ENCODE measurements at places on chromosomes 7 and 10.

GRCh38 chr7:124452186-124452585 is 313.4 kb downstream of the GPR37 start:
- DNase-seq, result no peak

DNA sequence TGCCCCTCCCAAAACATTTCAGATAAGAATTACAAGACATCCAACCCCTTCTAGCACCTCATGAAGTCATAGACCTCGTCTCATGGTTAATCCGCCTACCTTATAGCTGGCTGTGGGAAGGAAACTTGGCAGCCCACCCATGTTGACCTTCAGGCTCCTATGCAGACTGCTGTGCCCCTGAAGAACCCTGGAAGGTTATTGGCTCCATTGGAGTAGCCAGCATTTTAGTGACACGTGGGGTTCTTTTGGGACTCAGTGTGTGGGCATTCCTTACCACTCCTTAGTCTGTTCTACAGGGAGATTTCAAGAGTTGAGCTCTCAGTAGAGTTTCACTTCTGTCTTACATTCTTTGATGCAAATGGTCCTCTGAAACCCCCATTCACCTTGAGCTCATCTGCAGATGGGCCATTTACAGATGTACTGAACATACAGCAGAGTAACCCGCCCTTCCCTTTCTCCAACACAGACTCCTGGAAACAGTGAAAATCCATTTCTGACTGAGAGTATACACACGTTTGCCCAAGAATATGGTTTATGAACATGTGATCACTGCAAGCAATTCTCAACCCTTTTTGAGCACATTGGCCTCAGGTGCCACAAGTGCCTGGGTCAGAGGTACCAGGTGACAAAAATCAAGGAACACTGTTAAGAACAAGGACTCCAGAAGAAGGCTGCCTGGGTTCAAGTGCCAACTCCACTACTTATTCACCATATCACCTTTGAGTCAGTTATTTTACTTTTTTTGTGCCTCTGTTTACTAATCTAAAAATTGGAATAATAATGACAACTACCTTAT is 54.0 kb upstream of the HECW1 start:
- DNase-seq, result peak; percentile 28

DNA sequence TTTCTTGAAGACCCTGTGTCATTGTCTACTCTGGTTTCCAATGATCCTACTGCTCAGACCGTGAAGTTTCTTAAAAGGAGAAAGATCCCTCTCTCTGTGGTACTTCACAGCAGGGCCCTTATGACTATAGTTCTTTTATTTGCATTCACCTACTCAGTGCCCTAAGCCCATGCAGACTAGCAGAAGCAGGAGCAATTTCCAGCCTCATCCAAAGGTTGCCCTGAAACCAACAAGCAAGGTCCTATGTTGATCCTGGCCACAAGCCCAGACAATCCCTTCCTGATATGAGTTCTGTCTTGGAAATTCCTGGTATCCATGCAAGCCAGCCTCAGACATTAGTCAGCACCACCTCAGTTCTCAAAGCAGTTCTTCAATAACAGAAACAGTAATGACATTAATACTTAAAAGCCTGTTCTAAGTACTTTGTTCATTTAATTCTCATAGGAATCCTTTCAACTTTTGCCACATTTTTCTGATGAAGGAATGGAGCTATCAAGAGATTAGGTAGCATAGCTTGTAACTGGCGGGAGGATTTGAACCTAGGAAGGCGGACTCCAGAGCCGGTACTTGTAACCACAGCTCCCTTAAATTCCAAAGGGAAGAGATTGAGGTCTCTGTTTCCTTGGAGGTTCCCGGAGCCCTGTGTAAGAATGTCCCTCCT is 58.1 kb upstream of the ST8SIA6 start:
- peak; percentile 19 for DNase-seq

GRCh38 chr7:4766666-4767519 is 8.5 kb upstream of the AP5Z1 start:
- DNase-seq, result no peak

GRCh38 chr7:131122394-131122793 is 205.3 kb upstream of the MKLN1 start:
- no peak for DNase-seq

- DNase-seq, result no peak
Measured at GRCh38 chr10:48287417-48288391, 13.2 kb upstream of the FRMPD2 start.

- no peak for DNase-seq
Measured at GRCh38 chr7:14156436-14156835, 167.0 kb upstream of the ETV1 start.

DNA sequence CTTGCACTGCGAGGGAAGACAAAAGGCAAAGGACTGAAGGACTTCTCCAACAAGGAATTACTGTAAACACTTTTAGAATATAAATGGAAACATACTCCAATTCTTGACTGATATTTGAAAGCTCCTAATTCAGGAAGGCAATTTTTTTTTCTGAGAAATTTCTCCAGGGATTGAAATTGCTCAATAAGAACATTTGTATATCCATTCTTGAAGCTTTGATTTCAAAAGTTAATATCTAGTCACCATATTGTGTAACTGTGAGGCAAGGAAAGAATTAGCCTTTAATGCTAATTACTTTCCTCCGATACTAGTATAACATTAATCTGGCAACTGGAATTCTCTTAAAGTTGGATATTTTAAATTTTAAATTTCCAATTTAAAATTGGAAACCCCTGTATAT is 188.4 kb upstream of the COL1A2 start:
- no peak for DNase-seq

- no peak for DNase-seq
Measured at GRCh38 chr10:89615824-89616223, 29.2 kb downstream of the PANK1 start.

- DNase-seq, result no peak
Measured at GRCh38 chr7:95335093-95335492, 10.8 kb upstream of the PON1 start.

DNA sequence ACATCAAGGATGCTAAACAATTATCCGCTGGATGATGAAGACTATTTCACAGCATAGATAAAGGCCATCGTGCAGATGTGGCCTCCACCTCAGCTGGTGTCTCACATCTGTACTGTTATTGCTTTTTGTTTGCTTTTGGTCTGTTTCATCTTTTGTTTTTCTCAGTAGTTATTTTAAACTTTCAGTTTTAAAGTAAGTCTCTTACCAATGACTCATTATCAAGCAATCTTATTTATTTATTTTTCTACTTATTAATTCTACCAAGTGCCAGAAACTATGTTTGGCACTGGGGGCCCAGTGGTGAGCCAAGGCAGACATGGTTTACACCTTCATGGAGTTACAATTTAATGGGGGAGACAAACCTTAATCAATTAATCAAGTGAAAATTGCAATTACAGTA is 250.9 kb upstream of the TMEM72 start:
- no peak for DNase-seq

DNA sequence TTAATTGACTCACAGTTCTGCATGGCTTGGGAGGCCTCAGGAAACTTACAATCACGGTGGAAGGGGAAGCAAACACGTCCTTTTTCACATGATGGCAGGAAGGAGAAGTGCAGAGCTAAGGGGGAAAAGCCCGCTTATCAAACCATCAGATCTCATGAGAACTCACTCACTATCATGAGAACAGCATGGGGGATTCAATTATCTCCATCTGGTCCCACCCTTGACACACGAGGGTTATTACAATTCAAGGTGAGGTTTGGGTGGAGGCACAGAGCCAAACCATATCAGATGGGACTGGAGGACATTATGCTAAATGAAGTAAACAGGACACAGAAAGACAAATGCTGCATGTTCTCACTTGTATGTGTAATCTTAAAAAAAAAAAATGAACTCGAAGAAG is 141.4 kb upstream of the HABP2 start:
- DNase-seq, result no peak

GRCh38 chr7:106717955-106718871 is 57.3 kb upstream of the CCDC71L start:
- peak; percentile 90 for DNase-seq

DNA sequence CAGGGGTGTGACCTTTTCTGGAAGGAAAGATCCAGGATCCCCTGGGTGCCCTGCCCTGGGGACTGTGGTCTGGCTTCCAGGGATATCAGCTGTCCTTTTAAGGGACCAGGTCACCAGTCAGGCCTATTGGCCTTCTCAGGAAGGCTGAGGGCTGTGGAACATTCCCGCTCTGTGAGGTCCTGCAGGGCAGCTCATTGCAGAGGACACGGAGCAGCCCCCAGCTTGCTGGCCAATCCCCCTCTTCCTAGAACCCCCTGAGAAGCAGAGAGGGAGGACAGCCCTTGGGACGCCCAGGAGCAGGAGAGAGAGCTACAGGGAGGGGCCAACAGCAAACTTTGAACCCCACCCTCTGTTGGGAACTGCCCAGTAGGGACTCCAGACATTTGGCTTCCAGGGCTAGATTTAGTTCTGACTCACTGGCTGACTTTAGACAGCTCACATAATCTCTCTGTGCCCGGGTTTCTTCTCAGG is 67.9 kb upstream of the COL13A1 start:
- DNase-seq, result peak; percentile 37

GRCh38 chr7:10120936-10121335 is 852.7 kb upstream of the PHF14 start:
- DNase-seq, result no peak

DNA sequence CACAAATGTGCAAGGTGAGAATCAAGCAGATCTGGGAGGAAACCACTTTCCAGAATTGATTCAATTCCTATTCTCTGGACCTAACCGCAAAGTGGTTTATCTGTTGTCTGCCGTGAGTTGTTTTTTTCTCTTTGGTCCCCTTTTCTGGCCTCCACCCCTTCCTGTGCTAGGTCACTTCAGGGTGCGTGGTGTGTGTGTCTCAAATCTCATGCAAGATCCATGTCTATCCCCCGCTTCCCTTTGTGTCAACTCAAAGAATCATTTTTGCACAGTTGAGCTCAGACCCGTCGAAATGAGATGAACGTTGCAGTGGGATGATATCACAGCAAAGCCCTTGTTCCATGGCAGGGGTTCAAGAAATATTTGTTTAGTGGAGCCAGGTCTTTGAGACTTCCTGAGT is 184.5 kb downstream of the GATA3 start:
- DNase-seq, result no peak

- DNase-seq, result no peak
Measured at GRCh38 chr10:113912582-113912981, 58.1 kb downstream of the NHLRC2 start.

DNA sequence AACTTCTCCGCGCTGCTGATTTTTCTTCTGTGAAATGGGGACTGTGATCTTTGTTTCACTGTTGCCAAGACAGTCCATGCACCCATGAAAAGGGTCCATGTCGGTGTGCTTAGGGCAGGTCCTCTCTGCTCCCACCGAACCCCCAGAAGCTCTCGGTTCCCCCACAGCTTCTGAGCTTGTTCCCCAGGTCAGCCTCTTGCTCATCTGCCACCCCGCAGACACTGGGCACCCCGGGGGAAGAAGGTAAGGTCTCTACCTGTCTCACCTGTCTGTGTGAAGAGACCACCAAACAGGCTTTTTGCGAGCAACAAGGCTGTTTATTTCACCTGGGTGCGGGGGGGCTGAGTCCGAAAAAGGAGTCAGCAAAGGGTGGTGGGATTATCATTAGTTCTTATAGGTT is 66.2 kb upstream of the NANOS1 start:
- DNase-seq, result no peak

GRCh38 chr10:91378061-91378460 is 32.1 kb upstream of the HECTD2 start:
- DNase-seq, result no peak

- DNase-seq, result peak; percentile 34
Measured at GRCh38 chr7:130216025-130216424, 8.4 kb downstream of the SSMEM1 start.

GRCh38 chr10:76581506-76582256 is 1055.9 kb downstream of the KCNMA1 start:
- DNase-seq, result no peak

DNA sequence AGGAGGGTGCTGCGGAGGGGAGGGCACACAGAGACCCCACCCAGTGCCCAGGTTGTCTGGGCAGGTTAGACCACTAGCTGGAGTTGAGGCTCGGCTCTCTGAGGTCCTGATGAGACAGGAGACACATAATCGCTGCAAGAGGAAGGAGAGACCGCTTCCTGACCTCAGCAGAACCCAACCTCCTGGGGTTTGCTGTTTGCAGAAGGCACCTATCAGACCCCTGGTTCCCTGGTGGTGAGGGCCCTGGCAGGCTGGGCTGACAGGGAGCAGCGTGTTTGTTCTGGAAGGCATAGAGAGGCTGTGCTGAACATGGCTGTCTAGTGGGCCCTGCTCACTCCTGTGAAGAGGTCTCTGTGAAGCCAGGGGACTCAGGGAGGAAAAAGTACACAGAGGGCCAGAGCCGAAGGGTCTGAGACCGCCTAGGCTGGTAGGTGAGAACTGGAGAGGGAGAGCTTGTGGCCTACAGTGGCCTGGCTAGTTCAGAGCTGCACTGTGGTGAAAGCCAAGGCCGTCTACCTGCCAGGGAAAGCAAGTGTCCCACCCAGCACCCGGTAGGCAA is 39.4 kb upstream of the NPFFR1 start:
- DNase-seq, result no peak

GRCh38 chr10:5971315-5971832 is 6.0 kb downstream of the IL15RA start:
- peak; percentile 80 for DNase-seq

DNA sequence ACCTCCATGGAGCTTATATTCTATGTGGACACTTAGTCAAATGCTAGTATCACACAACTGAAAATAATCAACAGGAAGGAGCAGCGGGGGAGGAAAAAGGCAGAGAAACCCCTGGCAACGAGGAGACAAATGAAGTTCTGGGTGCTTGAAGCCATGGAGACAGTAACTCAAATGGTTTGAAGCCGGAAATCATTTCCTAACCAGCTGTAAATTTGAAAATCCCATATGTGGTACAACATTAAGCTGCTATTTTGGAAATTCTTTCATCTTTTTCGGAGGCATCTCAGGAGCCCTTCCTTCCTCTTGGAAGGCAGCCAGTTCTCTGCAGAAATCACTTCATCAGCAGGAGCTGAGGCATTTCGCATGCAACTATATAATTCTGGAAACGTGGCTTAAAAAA is 91.4 kb downstream of the PPP1R3C start:
- DNase-seq, result no peak

DNA sequence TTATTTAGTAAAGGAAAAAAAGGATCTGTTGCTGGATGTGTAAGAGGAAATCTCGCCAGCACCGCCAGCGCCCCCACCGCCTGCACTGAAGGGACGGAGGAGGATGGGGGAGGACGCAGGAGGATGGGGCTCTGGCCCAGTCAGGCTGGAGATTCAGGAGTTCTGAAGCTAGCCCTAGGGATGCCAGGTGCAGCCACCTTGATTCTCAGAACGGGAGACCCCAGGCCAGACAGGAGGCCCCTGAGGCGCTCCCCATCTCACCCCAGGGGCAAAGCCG is 1.3 kb downstream of the CAMK2B start:
- DNase-seq, result no peak

Measured in K562 (cell line).